ENCODE measurements at places on chromosomes 2 and 18.

- no peak for DNase-seq
Measured at GRCh38 chr2:17162713-17163112, 355.5 kb downstream of the RAD51AP2 start.

DNA sequence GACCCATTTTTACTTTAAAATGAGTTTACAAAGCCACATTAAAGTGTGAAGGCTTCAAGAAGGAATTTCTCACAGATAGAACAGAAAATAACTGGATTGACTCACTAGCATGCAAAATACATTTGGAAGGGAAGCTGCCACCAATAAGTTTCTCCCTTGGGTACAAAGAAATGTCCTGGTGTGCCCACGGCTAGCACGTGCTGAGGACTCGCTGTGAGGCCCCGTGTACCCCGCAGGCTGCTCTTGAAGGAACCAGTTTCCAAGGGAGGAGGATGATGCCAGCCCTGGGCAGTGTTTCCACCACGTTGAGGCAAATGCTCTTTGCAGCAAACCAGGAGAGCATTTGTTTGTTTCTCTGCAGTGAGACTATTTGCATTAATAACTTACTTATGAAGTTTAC lies 207.3 kb downstream of the SH3RF3 start:
- no peak for DNase-seq

- no peak for DNase-seq
Measured at GRCh38 chr18:48290162-48290926, 118.8 kb downstream of the ZBTB7C start.

- DNase-seq = no peak
Measured at GRCh38 chr2:239548451-239548871, 147.6 kb upstream of the HDAC4 start.

DNA sequence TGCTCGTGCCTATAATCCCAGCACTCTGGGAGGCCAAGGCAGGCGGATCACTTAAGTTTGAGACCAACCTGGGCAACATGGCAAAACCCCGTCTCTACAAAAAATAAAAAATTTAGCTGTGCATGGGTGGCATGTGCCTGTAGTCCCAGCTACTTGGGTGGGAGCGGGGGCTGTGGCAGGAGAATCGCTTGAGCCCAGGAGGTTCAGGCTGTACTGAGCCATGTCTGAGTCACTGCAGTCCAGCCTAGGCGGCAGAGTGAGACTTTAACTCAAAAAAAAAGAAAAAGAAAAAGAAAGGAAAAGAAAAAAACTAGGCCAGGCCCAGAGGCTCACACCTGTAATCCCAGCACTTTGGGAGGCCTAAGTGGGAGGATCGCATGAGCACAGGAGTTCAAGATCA lies 30.8 kb downstream of the TWSG1 start:
- no peak for DNase-seq

- DNase-seq = no peak
Measured at GRCh38 chr18:8952769-8953760, 149.4 kb upstream of the NDUFV2 start.

GRCh38 chr2:88090446-88091283 lies 23.0 kb downstream of the SMYD1 start:
- DNase-seq = no peak

GRCh38 chr2:179273461-179273962 lies 8.9 kb upstream of the SESTD1 start:
- DNase-seq = no peak

- DNase-seq = peak; percentile 78
Measured at GRCh38 chr2:204145263-204145751, 208.7 kb downstream of the ICOS start.

GRCh38 chr2:168396131-168396530 lies 59.9 kb upstream of the CERS6 start:
- DNase-seq = no peak

GRCh38 chr2:180715044-180715443 lies 265.4 kb upstream of the UBE2E3 start:
- no peak for DNase-seq

- no peak for DNase-seq
Measured at GRCh38 chr18:63297687-63298399, 21.7 kb downstream of the BCL2 start.

DNA sequence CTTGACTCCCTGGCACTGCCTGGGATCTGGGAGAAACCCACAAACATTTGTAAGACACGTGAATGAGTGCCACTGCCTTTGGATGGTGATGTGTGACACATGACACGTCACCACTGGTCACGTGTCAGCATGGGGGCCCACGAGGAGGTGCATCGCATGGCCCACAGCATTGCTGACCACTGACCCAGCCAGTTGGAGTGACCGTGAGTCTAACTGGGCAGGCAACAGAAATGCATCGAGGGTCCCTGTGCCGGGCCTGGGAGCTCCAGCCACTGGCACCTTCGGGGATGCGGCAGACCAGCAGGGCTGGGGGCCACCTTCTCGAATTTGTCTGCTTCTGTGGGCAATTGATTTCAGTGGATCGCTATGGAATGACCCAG lies 121.9 kb upstream of the HDAC4 start:
- no peak for DNase-seq

Data from NAMALWA (cell line).